NCI-H526 treated with DMSO at 0.1 percent for 48 hours (cell line): ENCODE measurements at places on chromosomes 6 and 20.
A peak's percentile ranks its signal among the peaks of the same experiment; 100 is the strongest.

GRCh38 chr6:144159223-144159622, 8.9 kb downstream of the STX11 start:
- no peak for DNase-seq

- DNase-seq = no peak
These were observed 584 bp downstream of the MTCH1 start for GRCh38 chr6:36985417-36985807.

DNA sequence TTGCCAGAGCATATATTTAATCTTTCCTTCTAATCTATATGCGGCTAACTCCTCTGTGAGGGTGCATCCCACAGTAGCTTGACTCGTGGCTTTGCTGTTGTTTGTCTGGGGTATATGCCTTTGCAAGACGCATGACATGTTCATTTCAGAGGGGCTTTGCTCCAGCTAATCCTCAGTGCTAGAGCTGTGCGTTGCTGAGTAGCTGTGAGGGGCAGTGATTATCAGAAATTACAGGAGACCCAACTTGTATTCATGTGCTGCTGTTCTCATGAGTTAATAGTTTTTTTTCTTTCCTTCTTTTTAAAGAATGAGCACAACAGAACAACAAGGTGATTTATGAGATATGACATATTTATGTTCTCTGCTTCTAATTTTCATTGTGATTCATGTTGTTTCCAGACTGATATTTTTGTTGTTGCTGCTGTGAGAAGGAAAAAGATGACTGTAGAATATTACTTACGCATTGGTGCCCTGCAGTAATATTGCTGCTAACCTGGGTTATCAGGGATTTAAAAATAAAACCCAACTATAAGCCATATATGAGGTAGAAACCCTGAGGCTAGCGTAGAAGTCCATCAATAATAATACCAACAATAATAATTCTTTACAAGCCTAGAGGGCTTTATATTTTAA, 168.3 kb downstream of the KLHL32 start:
- no peak for DNase-seq

GRCh38 chr20:43995645-43996044, 81.0 kb downstream of the TOX2 start:
- DNase-seq = no peak

DNA sequence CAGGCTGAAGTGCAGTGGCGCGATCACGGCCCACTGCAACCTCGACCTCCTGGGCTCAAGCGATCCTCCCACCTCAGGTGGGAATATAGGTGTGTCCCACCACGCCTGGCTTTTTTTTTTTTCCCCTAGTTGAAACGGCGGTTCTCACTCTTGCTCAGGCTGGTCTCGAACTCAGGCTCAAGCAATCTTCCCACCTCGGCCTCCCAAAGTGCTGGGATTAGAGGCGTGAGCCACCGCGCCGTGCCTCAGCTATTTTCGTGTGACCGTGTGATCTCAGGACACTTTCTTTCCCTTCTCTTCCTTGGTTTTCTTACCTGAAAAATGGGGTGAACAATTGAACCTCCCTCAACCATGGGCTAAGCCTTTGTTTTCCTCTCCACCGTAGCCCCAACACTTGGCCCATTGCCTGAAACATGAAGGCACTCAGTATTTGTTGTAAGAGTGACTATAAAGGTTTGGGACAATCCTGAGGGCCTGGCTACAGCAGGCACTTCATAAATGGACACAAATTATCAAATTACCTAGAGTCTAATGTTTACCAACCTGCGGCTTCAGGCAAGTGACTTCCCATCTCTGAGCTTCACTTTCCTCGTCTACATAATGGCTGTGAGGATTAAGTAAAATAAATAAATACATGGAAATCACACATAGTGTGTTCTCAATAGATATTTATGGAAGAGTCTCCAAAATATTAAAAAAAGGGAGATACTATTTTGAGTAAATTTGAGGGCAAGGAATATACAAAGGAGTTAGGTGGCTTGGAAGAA, 31.4 kb upstream of the ID1 start:
- peak; percentile 82 for DNase-seq

- no peak for DNase-seq
These were observed 45.0 kb downstream of the LYRM4 start for GRCh38 chr6:5215799-5216198.

DNA sequence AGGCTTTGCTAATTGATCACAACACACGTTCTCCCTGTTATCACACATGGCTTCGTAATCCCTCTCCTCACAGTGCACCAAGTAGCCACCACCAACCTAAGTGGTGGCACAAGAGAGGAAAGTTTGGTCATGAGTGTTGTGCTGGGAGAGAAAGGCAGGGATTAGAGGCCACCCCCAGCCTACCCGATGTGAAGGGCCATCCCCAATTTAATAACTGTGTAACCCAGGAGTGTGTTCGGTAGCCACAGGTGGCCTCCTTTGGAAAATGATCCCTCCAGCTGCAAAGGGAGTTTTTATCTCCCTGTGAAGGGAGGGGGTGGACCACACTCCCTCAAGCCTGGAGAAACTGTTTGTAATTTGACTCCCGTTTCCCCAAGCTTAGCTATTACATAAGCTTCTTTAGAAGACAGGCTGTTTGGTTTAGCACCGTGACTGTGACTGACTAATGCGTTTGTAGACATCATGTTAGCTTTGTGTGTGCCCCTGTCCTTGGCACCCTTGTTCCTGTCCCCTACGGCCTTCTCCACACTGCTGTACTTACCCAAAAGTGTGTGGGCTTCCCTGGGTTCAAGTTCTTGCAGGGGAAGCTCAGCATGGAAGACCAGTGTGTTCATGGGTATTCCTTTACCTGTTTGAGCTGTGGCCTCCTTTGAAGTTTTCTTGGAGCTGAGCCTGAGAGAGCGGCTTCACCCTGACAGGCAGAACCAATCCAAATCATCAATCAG, 20.6 kb downstream of the PPP1R16B start:
- peak; percentile 78 for DNase-seq

GRCh38 chr20:52076164-52076563, 115.4 kb downstream of the ZFP64 start:
- no peak for DNase-seq

- no peak for DNase-seq
These were observed 214.9 kb upstream of the GMDS start for GRCh38 chr6:2460216-2460745.

GRCh38 chr6:35013701-35014100, 124.6 kb downstream of the ANKS1A start:
- no peak for DNase-seq

DNA sequence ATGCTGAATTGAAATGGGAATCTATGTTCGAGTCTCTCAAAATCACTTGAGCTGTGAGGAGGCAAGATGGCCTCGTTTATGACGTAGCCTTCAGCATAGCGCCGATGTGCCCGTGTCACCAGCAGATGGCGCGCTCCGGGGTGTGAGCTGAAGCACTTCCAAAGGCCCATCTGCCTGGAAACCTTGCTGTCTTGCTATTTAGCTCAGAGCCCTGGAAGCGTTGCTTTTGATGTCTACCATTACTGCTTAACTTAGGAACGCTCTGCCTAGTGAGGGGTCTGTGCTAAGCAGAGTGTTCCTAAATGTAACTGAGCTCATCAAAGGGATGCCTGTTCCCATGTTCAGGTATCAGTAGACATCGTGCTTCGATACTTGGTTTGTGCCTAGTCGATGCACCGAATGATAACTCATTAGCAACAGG, 67.7 kb downstream of the SYCP2L start:
- DNase-seq = peak; percentile 60

GRCh38 chr20:58149437-58150091, 78.9 kb downstream of the ANKRD60 start:
- no peak for DNase-seq

DNA sequence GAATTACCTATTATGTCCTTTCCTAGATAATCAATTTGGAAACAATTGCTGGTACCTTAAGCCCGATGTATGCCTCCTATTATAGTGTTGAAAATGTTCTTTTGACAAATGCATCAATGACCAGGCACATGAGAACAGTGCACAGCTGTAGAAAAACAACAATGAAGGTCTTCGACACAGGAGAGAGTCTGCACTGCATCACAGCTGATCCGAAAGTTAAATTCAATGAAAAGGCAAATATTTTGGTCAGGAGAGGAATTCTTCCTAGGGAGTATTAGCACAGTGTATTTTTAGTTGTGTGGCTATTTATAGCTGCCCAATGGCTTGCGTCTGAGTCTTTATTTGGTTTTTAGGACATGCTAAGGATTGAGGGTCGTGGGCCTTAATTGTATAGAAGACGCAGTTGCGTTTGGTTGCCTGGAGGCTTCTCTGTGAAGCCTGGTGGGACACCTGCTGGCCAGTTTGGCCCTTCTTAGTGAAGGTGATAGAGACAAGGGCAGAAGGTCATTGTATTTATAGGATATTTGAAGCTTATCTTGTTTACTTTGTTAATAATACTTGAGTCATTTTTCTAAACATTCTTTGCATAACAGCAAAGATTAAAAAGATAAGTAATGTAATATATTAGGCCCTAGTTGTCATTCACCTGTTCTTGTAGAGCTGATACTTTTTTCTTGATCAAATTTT, 72.3 kb downstream of the CDYL start:
- DNase-seq = peak; percentile 16

- no peak for DNase-seq
These were observed 18.0 kb downstream of the ATP9A start for GRCh38 chr20:51750037-51750769.

- DNase-seq = no peak
These were observed 406.2 kb upstream of the NOX3 start for GRCh38 chr6:155861821-155862220.

DNA sequence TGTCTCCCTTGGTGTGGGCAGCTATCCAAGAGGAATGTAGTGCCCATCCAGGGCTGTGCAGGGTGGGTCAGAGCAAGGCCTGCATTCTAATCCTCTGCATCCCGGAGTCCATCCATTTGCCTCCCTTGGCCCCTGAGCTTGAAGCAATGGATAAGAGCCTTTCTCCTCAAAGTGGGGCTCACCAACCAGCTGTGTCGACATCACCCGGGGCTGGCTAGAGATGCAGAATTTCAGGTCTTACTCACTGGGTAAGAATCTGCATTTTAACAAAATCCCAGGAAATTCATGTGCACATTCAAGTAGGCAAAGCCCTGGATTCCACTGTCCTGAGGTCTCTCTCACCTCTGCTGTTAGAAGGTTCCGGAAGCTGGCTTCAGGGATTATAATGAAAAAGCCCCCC, 95.3 kb downstream of the MDGA1 start:
- DNase-seq = no peak

GRCh38 chr6:144657691-144658090, 372.6 kb downstream of the UTRN start:
- peak; percentile 33 for DNase-seq

GRCh38 chr6:107692351-107692750, 131.8 kb downstream of the SCML4 start:
- no peak for DNase-seq

DNA sequence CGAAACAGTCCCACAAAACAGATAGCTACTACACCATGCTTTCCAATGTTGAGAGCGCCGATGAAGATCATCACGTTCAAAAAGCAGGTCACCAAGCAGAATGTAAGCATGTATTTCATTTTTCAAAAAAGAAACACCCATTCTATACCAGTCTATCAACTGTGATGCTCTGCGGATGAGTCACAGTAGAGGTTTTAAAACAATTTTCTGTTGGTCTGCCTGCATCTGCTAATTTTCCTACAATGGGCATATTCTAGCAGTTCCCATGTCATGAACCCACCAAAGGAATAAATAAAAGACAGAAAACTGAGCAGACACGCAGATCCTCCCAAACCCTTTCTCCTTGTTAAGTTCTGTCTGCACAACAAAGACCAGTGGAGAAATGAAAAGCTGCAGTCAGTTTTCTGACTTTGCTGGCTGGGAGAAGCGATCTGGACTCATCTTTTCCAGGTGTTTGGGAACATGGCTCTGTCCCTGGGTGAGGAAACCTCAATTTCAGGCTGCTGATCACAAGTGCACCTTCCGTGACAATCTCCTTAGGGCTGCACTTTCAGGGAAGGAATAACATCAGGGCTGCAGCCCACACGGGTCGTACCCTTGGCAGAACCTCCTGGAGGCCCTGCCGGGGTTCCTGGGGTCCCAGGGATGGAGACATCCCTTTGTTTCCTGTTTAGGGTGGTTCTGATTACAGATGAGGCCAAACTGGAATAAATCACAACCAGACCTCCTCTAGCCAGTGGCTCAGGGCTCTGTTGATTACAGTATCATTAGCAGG, 200.1 kb downstream of the BMP7 start:
- no peak for DNase-seq

- no peak for DNase-seq
These were observed 133.9 kb downstream of the AGPAT4 start for GRCh38 chr6:161139766-161140553.

DNA sequence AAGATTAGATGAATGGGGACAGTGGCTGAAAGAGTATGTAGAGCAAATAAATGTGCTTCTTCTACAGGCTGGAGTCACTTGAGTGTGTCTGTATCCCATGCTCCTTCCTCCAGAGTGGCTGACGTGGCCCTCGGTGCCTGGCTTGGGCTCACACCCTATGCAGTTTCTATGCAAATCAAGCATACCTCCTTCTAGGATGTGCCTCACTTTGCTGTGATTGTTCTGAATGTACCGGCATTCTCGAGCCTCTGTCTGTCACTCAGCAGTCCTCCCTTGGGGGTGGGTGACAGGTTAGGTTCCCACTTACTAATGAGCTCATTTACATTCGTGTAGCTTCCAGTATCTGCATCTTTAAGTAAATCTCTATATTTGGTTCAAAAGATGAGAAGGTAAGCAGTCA, 55.1 kb upstream of the HDDC2 start:
- no peak for DNase-seq

DNA sequence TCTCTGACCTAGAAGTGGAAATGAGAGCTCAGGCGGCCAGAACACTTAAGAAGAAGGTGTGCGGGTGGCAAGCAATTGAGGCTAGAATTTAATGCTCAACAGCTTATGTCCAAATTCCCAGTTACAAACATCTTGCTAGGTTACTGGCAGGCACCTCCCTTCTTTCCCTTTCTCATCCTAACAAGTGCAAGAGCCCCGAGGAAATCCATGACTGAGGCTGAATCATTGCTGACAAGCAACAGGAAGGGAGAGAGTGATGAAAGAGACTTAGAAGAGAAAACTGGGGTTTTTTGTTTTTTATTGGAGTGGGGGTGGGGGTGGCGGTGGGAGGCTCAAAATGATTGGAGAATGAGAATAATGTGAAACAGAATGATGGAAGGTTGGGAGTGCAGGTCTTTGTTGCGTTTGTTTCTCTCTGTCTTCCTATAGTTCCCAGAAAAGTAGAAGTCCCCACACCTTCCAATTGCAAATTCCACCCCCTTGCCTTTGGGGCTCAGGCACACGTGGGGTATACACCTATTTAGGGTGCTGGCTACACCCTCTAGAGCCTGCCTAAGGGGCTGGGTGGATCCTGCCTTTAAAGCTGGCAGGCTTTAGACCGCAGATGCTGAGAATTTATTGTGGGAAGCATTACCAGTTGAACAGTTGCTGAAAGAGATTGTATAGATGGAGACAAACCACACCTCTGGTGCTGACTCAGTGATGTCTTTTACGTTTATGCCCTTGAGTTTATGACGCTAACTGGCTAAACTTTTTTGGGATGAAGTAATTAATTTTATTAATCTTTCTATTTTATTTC, 1.4 kb downstream of the FAM83B start:
- DNase-seq = no peak
